ENCODE measurements at places on chromosomes 16 and 17.

GRCh38 chr16:20774703-20775362 lies 11.0 kb downstream of the ACSM3 start:
- peak; percentile 58 for DNase-seq

DNA sequence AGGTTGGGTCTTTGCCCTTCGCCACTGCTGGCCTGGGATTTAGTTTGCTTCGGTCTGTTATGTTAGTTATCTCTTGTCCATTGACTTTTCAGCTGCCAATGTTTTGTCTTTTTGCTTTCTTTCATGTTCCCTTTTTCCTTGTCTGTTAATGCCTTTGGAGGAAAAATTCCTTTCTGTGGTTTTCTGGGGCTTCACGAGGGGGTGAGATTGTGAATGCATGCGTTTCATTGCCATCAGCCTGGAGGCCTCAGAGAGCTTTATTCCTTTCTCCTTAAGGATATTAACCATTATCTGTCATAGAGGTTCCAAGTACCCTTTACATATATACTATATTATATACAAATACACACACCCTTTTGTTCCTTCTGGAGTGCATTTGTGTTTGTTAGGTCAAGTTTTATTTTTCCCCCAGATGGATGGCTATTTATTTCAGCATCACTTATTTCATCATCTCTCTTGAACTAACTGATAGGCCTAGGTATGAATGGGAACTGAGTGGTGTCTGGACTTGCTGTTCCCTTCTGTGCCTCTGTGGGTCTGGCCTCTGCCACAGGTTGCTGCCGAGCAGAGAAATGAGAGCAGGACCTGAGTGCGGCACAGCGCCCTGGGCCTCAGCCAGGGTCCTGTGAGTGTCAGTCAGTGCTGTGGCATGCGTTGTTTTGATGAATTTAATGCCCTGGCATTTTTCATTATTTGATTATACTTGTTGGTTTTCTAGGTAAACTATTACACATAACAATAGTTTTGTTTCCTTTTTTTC lies 193.4 kb downstream of the LGALS9B start:
- no peak for DNase-seq

- DNase-seq = no peak
Observed at GRCh38 chr17:11757815-11758214, 159.5 kb downstream of the DNAH9 start.

- DNase-seq = peak; percentile 18
Observed at GRCh38 chr16:19242186-19242585, 43.3 kb upstream of the CLEC19A start.

DNA sequence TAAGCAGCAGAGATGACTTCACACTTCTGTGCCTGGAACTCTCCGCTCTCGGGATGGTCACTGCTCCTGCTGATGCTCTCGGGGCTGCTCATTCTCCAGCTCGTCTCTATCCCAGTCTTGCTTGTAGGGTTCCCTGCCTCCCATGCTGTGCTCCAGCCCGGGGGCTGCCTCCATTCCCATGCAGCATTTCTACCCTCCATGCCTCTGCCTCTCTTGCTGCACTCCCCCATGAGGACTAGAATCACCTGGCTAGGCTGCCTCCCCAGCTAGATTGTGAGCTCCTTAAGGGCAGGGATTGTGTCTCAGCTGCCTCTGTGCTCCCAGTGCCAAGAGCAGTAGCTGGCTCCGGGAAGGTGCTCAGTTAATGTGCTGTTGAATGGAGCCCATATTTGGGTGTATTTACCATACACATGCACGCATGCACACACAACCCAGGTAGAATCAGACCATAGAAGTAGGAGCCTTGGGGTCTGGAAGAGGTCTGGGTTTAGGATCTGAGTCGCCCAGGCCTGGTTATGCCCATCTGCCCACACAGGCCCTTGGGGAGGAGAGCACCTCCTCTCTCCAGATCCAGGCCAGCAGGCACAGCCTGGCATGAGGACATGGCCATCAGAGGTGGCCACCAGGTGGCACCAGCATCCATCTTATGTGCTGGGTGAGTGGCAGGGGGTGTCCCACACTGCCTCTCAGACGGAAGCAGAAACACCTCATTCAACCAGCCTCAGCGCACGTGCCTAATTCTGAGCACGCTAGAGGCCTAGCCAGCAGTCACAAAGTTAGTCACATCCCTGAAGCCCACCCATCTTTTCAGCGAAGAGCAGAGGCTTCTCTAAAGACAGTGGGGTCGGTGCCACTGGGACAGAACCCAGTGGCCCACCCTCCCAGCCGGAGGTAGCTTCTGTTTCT lies 9.3 kb downstream of the GIT1 start:
- peak; percentile 84 for DNase-seq

- no peak for DNase-seq
Observed at GRCh38 chr16:84397090-84397489, 28.8 kb downstream of the ATP2C2 start.

GRCh38 chr16:15704545-15704987 lies 54.5 kb downstream of the NDE1 start:
- peak; percentile 61 for DNase-seq

GRCh38 chr16:50121721-50122445 lies 31.2 kb upstream of the TENT4B start:
- no peak for DNase-seq

DNA sequence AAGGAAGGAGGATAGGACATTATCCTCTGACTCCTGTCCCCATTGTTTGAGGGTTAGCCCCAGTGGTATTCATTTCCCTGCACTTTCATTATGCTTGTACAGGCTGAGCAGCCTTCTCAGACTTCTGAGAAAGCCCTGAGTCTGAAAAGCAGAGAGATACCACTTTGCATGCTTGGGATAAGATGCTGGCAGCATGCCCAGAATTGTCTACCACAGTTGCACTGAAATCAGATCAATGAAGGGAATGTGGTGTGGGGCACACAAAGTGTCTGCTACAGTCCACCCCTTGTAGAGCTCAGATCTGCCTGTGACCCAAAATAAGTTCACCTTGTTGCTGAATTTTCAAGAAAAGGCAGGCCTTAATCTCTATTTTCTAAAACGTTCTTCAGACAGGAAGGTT lies 160.6 kb downstream of the CCT6B start:
- DNase-seq = no peak

DNA sequence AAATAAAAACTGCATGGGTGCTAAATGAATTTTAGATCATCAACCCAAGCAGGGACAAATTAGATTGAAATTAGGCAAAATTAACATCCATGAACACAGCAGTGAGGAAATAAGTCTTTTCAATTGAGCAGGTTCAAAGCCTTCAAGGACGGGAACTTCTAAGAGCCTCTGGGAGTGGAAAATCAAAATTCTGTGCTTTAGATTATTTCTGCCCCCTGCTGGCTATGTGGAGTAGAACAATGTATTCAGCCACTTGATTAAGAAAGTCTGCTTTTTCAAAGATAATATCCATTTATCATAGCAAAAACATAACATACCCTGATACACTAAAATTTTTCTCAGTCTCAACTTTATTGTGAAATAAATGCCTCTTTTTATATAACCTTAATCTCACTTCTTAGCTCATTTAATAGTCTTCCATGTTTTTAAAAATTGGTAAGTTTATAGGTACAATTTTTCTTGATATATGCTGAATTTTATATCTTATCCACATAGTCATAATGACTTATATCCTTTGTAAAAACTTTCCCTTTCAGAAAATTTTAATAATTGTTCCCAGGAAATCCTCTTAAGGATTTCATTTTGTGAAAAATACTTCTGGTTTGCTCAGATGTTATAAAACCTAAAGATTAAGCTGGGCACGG lies 28.1 kb upstream of the NOL11 start:
- peak; percentile 70 for DNase-seq

- DNase-seq = no peak
Observed at GRCh38 chr17:13044572-13045065, 26.8 kb upstream of the ELAC2 start.

GRCh38 chr16:49003992-49004391 lies 277.6 kb downstream of the CBLN1 start:
- DNase-seq = no peak

DNA sequence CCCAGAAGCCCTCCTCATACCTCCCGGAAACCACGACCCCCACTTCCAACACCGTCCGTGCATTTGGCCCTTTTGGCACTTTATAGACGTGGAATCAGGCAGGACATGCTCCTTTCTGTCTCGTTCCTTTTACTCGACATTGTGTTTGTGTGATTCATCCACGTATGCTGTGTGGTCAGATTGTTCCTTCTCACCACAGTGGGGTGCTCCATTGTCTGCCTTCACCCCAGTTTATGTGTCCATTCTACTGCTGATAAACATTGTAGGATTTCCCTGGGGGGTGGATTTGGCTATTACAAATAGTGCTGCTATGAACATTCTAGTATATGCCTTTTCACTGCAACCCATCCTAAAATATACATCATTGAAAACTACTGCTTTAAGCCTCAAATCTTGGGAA lies 28.9 kb upstream of the RPH3AL start:
- DNase-seq = no peak

DNA sequence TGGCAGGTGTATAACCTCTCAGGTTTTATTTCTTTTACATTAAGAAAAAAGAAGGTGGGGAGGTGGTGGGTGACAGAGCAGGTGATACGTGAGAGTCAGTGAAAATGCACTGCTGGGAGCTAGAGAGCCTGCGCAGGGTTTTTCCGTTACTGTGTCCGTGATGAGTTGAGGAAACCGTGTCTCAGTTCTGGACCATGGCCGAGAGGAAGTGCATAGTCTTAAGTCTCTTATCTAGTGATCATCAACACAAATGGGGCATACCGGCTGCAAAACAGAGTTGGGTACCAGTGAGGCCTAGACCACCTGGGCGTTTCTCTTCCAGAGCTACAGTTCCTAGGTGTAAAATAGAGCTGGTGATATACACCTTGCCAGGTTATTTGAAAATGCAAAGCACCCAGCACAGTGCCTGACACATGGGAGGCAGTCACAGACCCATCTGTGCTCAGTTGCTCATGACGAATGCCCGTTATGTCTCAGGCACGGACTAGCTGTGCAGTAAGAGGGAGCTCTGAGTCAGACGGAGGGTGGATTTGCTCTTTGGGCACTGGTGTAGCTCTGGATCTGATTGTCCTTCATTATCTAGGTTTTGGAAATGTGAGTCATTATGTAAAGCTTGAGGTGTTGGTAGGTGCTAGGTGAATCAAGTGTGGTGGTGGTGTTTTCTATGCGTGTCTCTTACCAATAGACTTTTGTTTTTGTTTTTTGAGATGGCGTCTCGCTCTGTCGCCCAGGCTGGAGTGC lies 60.9 kb downstream of the RPTOR start:
- no peak for DNase-seq

GRCh38 chr17:75875182-75875939 lies 3.0 kb downstream of the TRIM47 start:
- no peak for DNase-seq

DNA sequence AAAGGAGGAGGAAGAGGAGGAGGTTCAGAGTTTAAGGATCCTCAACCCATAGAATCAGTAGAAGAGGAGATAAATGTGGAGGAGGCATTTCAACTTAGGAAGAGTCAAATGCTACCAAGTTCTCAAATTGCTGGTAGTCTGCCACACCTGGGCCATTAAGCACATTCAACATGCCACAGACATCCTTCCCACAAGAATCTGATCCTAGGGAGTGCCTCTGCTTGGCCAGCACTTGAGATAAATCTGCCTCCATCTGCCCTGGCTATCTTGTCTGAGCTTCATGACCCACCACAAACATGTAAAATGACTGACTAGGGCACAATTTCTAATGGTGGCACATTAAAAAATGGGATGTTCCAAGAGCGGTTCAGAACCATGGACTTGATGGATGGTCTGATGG lies 37.3 kb upstream of the AXIN2 start:
- DNase-seq = no peak

DNA sequence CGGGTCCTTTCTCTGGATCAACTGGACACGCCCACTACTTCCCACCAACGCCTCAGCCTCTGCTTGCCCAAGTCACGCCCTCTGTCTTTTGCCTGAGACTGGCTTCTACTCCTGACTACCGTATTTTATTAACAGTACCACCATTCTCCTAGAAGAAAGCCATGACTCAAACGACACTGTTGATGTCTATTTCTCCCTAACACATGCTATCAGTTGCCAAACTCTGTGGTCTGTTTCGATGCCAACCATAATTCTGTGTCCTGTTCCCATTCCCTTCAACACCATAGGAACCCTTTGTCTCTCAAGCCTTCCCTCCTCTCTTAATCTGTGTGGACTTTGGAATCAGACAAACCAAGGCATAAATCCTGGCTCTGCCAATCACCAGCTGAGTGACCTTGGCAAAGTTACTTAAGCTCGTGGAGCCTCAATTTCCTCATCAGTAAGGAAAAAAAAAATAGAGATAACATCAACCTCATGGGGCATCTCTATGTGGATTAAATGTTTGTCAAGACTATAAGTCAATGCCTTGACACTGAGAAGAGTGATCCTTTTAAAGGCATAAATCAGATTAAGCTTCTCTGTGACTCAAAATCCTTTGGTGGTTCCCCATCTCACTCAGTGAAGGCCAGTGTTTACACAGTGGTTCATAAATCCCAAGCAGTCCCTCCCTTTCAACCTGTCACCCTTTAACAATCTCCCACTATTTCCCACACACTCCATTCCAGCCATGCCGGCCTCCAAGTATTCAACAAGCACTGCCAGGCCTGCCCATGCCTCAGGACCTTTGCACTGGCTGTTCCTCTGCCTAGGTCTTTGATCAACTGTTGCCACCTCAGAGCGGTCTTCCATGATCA lies 45.6 kb downstream of the ERN1 start:
- DNase-seq = peak; percentile 64

DNA sequence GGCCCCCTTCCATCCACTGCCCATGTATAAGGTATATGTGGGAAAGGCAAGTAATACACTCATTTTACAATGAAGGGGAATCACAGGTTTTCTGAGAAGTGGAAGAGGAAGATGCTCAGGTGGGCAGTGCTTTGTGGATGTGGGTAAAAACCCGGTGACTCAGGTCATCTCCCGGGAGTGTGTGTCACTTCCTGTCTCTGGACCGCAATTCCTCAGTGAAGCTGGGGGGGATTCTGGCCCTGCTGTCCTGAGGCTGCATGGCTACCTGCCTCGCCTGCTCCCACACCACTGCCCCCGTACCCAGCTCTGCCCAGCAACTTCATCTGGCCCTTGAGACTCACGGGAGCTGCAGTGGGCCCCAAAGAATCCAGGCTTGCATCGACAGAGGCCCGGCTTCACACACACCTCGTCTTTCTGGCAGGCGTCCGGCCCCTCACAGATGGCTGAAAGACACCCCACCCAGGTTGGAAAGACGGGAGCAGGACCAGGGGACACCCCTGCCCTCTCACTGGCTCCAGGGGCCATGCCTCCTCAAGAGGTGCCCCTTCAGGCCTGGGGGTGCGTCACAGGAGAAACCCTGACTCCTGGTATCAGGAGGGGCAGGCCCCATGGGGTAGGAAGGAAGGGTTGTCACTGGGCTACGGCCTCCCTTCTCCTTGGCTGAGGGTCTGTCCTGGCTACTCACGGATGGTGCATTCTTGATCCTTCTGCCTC lies 882 bp downstream of the SCARF1 start:
- DNase-seq = peak; percentile 78

GRCh38 chr17:64339516-64340490 lies 50.9 kb downstream of the PECAM1 start:
- DNase-seq = no peak

DNA sequence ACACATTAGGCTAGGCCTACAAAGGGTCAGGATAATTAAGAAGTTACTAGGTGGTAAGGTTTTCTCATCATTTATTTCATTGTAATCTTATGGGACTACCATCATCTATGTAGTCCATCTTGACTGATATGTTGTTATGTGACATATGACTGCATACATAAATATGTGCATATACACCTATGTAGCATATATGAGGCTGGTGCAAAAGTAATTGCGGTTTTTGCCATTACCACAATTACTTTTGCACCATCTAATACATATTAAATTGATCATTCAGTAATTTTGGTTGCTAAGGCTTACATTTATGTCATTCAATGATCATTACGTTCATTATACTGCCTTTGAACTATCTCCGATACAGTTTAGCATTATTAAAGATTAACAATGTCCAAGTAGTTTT lies 167.8 kb upstream of the AXIN2 start:
- no peak for DNase-seq

GRCh38 chr17:34556931-34557330 lies 22.5 kb upstream of the TMEM132E start:
- DNase-seq = no peak
